Transverse colon (tissue), 4 donors: ENCODE measurements at places on chromosomes 16 and 17. TPM values are rescaled to one million over a fixed set of nuclear protein-coding genes. Genes with fewer than 3 reads are reported as not detected.
A peak's percentile ranks its signal among the peaks of the same experiment; 100 is the strongest.

SLFN14 gene
- not detected for total RNA-seq

UBALD1 gene
- total RNA-seq: 11.3 TPM

DNA sequence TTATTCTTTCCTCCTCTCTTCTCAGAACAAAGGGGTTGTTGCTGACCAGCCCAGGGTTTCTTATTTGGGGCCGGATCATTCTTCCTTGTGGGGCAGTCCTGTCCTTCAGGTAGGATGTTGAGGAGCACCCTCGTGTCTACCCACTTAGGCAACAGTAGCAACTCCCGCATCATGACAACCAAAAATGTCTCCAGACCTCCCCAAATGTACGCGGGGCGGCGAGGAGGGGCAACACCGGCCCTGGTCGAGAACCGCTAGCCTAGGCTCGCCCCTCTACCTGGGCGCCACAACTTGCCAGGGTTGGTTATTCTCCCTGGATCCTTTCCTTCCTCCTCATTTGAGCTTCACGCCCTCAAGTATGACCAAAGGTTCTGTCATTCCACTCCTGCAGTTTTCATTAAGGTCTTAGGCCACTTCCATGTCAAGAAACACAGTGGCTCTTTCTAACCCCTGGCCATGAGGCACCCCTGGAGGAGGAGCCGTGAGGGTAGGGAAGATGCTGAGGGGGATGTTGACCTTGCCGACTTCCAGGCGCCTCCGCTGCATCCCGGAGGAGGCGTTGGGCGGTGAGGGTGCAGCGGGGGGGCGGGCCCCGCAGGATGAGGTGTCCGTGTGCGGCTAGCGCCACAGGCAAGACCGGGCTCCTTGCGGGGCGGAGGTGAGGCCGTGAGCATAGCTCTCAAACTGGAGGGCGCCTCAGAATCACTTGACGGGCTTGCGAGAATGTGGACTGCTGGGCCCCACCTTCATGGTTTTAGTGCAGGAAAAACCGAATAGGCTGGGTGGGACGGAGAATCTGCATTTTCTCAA, 712 bp upstream of the SPECC1 start:
- DNase-seq: peak; percentile 28

DNA sequence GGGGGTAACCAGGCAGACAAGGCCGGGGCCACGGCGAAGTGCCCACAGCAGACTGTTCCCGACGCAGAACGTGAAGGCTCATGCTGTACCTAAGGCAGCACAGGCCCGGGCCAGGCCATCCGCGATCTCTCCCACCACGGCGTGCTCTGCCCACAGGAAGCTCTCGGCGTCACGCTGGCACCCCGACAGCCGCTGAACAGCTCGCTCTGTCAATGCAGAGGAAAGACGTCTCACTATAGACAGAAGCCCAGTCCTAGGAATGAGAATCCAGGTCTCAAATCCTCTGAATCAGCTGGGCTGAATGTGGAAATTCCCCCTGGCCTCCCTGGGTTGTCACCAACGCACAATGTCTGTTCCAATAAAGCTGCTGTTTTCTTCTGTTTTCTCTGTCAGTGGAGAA, 21.4 kb downstream of the SERPINF1 start:
- no peak for DNase-seq

HYDIN gene
- 1.4 TPM for total RNA-seq

TBC1D28 gene
- total RNA-seq: not detected

DNA sequence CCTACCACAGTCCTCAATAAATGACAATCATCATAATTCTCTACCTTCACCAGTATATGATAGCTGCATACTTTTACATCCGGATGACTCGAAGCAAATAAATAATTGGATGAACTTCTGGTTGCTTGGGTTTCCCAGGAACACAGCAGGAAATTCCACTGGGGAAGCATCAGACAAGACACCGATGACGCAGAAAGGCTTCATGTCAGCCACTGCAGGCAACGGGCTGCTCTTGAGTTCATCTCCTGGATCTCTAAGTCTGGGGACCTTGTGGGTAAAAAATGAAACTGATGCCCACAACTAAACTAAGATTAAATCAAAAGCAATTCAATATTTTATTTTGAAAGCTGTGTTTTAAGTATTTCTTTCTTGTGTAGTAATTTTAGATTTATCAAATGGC, 472.1 kb upstream of the C16orf82 start:
- no peak for DNase-seq

GRCh38 chr17:57352665-57353175, 96.4 kb downstream of the MSI2 start:
- no peak for DNase-seq

C16orf92 gene
- not detected for total RNA-seq

KRT24 gene
- 13.5 TPM for total RNA-seq

DNA sequence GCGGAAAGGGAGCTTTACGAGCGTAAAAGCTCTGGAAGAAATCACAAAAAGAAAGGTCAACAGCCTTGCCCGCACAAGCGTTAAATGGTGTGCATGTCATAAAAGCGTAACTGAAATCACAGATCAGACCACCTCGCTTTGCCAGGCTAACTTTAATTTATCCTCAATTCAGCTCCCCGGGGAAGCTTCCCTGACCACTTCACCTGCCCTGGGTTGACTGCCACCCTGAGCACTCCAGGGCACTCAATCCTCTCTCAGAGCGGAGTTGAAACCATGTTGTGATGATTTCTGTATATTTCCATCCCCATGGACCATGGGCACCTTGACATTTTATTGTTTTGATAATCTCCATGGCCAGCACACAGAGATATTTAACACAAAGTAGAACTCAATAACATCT, 16.1 kb upstream of the NAGS start:
- DNase-seq: no peak

- DNase-seq: no peak
These were observed 29.6 kb downstream of the NFAT5 start for GRCh38 chr16:69595127-69596036.

GRCh38 chr16:58026139-58026704, 668 bp downstream of the MMP15 start:
- peak; percentile 52 for DNase-seq

DNA sequence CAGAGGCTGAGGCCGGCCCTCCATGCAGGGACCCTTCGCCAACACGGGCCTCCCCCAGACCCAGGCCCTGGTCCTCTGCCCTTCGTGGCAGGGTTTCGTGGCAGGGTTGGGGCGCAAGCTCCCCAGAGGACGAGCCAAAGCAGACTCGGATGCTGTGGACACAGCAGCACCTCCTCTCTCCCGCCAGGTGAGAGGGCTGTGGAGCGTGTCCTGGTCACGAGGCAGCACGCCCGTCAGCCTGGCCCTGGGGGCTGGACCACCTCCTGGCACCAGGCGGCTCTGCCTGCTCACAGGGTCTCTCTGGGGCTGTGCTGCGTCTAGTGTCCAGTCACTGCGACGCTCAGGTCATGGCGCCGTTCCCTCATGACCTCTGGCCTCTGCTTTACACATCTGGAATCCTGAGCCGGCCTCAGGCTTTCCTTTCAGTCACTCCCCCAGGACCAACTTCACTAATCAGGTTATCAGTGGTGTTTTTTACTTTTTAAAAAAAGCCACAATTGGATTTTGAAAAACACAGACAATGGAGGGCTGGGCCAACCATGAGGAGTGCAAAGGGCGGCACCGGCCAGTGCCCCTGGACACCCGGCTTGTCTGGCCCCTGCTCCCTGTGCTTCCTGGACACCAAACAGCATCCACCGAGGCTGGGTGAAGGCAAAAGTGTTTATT, 5.4 kb downstream of the NDUFAF8 start:
- no peak for DNase-seq

RFFL gene
- total RNA-seq: 40.6 TPM

DNA sequence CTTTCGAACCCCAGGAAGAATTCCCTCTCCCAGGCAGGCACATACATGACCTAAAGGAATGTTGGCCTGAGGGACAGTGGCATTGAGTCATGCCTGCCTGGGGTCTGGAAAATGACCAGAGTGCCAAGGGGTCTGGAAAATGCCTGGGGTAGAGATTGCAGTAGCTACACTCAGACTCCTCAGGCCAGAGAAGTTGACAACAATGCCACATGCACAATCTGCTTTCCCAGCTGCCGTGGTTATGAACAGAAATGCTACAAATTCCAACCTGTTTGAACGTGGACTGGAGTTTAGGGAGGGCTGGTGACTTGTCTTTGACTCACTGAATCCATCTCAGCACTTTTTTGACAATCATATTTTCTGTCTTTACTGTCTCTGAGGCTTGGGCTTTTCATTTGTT, 250.0 kb downstream of the ABCC12 start:
- no peak for DNase-seq

DNA sequence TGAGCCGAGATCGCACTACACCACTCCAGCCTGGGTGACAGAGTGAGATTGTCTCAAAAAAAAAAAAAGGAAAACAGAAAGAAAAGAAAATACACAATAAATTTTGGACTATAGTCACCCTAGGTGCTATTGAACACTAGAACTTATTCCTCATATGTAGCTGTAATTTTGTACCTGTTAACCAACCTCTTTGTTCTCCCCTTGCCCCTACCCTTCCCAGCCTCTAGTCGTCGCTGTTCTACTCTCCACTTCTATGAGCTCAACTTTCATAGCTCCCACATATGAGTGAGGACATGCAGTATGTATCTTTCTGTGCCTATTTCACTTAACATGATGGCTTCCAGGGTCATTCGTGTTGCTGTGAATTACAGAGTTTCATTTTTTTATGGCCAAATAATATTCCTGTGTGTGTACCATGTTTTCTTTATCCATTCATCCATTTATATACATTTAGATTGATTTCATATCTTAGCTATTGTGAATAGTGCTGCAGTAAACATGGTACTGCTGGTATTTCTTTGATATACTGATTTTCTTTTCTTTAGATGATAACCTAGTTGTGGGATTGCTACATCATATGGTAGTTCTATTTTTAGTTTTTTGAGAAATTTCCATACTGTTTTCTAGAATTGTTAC, 28.3 kb downstream of the VPS35L start:
- DNase-seq: peak; percentile 19

DNA sequence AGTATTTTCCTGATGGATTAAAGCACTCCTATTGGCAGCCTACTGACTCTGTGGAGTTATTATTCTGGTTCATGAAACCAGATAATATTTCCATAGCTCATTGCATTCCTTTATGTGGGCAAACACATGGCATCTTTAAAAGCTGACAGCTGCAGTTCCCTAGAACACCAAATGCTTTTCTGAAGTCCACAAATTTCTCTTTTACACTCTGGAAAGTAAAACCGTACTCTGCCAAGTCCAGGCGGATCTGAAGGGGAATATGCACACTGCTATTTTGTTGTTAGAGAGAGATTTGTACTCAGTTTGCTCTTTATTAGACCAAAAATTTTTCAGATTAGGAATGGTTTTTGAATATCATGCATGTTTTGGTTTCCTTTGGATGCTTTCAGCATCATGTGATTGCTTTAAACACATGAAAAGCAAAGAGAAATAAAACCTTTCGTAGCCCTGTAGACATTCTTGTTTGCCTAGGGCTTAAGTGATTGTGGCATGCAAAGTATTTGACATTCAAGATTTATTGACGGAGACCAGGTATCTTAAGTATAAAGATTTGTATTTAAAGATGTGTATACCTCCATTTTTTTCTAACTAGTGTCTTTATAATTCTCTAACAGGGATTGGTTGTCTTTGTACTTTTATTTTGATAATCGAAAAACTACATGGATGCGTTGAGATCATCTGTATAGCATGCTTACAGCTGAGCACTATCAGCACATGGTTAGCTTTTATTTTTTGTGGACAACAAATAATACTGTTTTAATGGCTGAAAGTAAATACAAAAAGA, 19.5 kb downstream of the SEC14L1 start:
- DNase-seq: no peak

TRIM72 gene
- total RNA-seq: 0.14 TPM

KRTAP1-1 gene
- not detected for total RNA-seq

DNA sequence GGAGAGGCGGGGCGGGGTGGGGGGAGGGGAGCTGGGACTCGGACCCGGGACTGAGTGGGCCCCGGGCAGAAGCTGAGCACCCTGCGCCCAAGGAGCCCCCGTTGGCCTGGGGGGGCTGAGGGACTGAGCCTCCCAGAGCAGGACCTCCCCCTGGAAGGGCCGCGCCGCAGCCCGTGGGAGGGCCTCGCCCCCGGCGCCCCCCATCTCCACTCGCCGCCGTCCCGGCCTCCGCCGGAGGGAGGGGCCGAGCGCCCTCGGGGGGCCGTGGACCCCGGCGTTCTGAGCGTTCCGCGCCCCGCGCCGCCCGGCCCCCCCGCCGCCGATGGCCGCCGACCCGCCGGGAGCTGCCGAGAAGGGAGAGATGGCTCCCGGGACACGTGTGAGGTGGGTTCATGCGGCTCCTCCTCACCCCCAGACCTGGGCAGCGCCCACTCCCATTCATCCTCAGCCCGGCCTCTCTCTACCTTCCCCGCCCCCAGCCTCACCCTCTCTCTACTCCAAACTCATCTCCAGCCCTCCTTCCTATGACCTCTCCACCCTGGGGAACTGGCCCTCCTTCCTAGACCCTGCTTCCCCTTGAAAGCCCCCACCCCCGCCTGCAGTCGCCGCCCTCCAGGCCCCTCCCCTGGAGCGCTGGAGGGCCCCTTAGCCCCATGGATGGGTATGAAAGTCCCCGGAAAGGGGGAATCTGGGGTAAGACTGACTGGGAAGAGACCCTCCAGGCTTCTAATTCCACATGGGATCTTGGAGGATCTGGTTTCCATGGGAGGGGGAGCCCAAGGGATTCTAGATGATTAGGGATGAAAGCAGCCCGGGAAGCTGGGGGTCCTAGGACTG, 922 bp downstream of the FBXL19 start:
- DNase-seq: peak; percentile 29

DNA sequence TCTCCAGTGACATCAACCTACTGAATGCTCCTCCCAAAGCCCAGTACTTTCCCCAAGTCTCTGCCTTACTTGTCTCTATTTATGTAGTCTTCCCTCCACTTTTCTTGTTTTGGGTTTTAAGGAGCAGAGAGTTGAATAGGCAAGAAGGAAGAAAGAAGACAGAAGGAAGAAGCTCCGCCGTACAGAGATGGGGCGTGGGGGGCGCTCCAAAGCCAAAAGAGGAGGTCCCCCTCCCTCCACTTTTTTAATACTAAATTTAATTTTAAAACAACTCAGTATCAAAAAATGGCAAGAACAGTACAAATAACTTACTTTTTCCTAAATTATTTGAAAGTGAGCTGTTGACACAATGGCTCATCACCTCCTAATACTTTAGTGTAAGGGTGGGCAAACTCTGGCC, 4.6 kb downstream of the EFTUD2 start:
- DNase-seq: no peak

GRCh38 chr17:57556977-57557376, 188.1 kb downstream of the CCDC182 start:
- no peak for DNase-seq

DDX5 gene
- 451 TPM for total RNA-seq
